ENCODE measurements at places on chromosomes 16 and 17. TPM values are rescaled to one million over a fixed set of nuclear protein-coding genes. Genes with fewer than 3 reads are reported as not detected.

The ZG16B gene
- total RNA-seq = 6.9 TPM

The CDH11 gene
- 0.33 TPM for total RNA-seq

The KRT36 gene
- total RNA-seq = not detected

The TAC4 gene
- total RNA-seq = not detected

The TBC1D3B gene
- total RNA-seq = 12.5 TPM

The WSCD1 gene
- 0.44 TPM for total RNA-seq

The SLC16A13 gene
- 11.1 TPM for total RNA-seq

The NAGS gene
- total RNA-seq = 1.6 TPM

DNA sequence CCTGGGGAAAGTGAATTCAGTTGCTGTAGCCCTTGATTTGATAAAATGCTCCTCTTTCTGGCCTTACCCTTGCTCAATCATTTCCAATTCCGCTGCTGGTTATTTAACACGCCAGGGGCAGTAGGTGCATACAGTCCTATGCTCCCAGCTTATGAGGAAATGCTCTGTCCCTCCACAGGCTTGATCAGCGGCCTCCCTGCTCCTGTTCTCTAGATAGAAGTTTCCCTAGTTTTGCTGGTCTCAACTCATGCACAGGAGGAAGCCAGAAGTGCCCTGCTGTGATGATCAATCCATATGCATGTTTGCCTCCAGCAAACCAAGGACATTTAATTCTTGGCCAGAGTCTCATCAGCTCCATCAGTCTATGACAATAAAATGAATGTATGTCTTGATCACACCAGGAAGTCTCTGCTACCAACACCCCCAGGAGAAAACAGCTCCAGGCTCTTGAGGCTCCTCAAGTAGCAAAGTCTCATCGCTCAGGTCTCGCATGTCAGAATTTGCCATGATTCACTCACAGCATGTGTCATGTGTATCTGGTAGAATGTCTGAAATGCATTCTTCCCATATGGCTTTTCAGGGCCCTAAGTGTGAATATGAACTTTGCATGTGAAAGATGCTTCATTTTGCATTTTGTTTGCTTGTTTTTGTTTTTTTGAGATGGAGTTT, 208.9 kb downstream of the CDH13 start:
- no peaks in the 10 kb centered on the region for H3K36me3 ChIP-seq
- no peaks in the 10 kb centered on the region for H3K27me3 ChIP-seq
- no peak for DNase-seq
- no peak overlapping the region for H3K27ac ChIP-seq
- H3K4me3 ChIP-seq = no peak overlapping the region

DNA sequence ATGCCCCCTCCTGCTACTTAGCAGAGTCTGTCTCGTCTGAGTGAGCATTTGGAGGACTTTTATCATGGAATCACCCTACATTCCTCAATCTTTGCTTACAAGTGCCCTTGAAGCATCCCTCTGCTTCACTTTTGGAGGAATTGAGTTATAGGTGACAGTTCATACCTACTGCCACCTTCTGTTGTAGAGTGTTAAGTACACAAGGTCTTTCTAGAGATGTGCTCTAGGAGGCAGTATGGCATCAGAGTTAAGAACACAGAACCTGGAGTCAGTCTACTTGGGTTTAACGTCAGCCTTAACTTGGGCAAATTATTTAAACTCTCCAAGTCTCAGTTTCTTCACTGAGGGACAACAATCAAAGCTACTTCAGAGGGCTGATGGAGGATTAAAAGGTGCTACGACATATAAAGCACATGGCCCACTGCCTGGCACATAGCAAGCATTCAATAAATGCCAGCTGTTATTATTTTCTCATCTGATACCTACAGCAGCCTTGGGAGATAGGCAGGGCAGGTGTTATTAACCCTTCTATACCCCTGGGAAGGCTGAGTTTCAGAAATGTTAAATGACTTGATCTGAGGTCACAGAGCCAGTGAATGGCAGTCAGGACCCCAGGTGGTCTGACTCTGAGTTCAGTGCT, 62.2 kb downstream of the UTP18 start:
- no peaks in the 10 kb centered on the region for H3K36me3 ChIP-seq
- no peak overlapping the region for H3K27ac ChIP-seq
- DNase-seq = peak; percentile 51
- H3K27me3 ChIP-seq = peaks cover 43% of the 10 kb centered on the region
- H3K4me3 ChIP-seq = no peak overlapping the region

GRCh38 chr16:84225571-84225970, 14.2 kb downstream of the KCNG4 start:
- peaks cover 4% of the 10 kb centered on the region for H3K36me3 ChIP-seq
- H3K4me1 ChIP-seq = no peaks in the 10 kb centered on the region
- DNase-seq = no peak
- H3K27me3 ChIP-seq = peaks cover 1% of the 10 kb centered on the region

DNA sequence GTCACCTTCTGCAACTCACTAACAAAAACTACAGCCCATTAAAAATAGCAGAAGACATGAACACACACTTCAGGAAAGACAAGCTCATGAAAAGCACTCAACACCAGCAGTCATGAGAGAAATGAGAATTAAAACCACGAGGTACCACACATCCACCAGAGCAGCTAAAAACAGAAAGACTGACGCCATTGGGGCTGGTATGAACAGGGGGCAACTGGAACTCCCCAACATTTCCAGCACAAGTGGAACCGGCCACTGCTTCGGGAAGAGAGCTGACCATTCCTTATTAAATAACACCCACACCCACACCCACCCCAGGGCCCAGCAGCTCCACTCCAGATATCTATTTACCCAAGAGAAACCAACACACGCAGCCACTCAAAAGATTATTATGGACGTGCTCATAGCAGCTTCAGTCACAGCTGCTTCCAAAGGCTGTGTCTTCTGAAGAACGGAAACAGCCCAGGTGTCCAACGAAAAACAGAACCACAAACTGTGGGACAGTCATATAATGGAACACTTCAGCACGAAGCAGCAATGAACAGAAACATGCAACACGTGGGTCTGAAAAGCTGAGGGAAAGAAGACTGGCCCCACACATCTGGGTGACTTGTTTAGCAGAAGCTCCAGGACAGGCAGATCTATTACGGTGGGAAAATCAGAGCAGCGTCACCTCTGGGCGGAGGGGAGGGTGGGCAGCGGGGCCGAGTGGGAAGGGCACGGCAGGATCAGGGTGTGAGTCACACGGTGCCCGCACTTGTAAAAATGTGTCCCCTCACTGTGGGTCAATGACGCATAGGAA, 41.1 kb downstream of the KLHDC4 start:
- H3K27ac ChIP-seq = no peak overlapping the region
- DNase-seq = no peak
- H3K4me1 ChIP-seq = no peaks in the 10 kb centered on the region

- no peaks in the 10 kb centered on the region for H3K4me1 ChIP-seq
- H3K4me3 ChIP-seq = no peak overlapping the region
- no peaks in the 10 kb centered on the region for H3K36me3 ChIP-seq
- peaks cover 26% of the 10 kb centered on the region for H3K27me3 ChIP-seq
Measured at GRCh38 chr17:7137171-7137943, 22.7 kb upstream of the ASGR2 start.

GRCh38 chr16:27381236-27381635, 20.7 kb upstream of the IL21R start:
- no peaks in the 10 kb centered on the region for H3K36me3 ChIP-seq
- H3K27me3 ChIP-seq = no peaks in the 10 kb centered on the region
- no peak for DNase-seq
- H3K27ac ChIP-seq = no peak overlapping the region

DNA sequence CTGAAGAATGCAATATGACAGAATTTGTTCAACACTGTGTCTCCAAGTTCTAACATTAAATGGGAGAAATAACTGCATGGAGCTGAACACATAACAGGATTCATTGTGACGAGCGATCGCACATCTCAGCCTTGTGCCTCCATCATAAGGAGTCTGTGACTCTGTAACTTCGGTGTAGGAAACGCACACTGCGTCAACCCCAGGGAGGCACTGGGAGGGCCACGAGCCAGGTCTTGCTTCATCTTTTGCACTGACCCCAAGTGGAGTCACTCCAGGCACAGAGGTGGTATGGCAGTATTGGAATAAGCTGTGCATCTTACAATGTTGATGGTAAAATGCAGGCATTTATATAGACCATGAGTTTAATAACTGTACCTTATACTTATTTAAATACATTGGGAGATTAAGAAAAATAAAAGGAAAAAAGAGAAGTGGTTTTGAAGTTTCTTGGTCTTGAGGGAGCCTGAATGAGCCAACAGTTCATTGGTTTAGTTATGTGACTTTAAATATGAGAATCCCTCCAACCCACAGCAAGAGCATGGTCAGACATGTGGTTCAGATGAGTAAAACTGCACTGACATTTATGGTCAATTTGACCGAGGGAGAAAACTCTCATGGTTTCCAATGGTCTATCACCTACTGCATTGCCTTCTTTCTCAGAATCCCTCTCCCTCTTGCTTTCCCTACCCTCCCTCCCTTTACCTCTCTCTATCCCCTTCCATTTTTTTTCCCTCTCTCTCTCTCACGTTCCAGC, 5.7 kb upstream of the PMP22 start:
- no peak for DNase-seq
- no peaks in the 10 kb centered on the region for H3K36me3 ChIP-seq
- H3K4me1 ChIP-seq = peaks cover 13% of the 10 kb centered on the region

DNA sequence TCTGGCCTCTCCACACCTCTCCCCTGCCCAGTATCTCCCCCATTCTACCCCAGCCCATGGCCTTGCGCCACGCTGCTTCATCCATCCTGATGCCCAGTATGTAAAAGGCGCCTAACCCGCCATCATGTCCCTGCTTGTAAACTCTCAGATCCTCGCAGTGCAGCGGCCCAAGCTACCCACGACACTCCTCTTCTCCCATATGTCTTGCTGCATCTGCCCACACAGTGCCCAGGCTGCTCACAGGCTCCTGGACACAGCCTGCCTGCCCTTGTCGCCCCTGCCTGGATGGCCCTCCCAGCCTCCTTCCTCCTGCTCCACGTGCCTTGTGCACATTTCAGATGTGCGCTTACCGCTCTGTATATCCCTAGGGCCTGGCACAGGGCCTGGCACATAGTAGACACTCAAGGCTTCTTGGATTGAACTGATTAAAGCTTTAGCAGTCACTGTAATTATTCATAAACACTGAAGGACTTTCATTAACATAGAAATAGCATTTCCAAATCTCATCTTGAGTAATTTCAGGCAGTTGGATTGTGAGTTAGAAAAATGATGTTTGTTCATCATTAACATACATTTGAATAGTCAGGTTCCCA, 129.1 kb downstream of the CLEC16A start:
- H3K36me3 ChIP-seq = peaks cover 31% of the 10 kb centered on the region
- H3K27me3 ChIP-seq = no peaks in the 10 kb centered on the region
- H3K27ac ChIP-seq = peak overlapping the region; percentile 2
- no peak overlapping the region for H3K4me3 ChIP-seq
- DNase-seq = no peak

DNA sequence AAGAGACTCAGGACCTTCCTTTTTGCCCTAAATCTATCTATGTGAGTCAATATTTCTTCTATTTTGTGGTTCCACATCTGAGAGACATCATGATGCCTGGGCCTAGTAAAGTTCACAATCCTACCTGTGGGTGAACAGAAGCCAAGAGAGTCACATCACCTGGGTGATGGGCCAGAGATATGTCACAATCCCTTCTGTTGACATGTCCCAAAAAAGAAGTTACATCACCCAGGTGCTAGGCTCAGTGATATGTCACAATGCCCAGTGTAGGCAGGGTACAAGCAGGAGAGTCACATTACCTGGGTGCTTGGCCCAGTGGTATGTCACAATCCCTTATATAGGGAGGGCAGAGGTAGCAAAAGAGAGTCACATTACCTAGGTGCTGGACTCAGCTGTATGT, 2101.9 kb downstream of the TP53TG3F start:
- DNase-seq = no peak
- H3K27me3 ChIP-seq = no peaks in the 10 kb centered on the region
- H3K36me3 ChIP-seq = no peaks in the 10 kb centered on the region
- H3K4me3 ChIP-seq = no peak overlapping the region
- peaks cover 10% of the 10 kb centered on the region for H3K4me1 ChIP-seq

GRCh38 chr17:63635787-63636186, 13.6 kb downstream of the MAP3K3 start:
- H3K27ac ChIP-seq = no peak overlapping the region
- no peaks in the 10 kb centered on the region for H3K4me1 ChIP-seq
- DNase-seq = no peak
- H3K27me3 ChIP-seq = no peaks in the 10 kb centered on the region
- H3K36me3 ChIP-seq = peaks cover 41% of the 10 kb centered on the region
- H3K4me3 ChIP-seq = no peak overlapping the region

GRCh38 chr16:84839956-84840355, 20.2 kb downstream of the CRISPLD2 start:
- H3K4me3 ChIP-seq = no peak overlapping the region
- H3K36me3 ChIP-seq = peaks cover 6% of the 10 kb centered on the region
- peaks cover 16% of the 10 kb centered on the region for H3K27me3 ChIP-seq
- DNase-seq = peak; percentile 68

DNA sequence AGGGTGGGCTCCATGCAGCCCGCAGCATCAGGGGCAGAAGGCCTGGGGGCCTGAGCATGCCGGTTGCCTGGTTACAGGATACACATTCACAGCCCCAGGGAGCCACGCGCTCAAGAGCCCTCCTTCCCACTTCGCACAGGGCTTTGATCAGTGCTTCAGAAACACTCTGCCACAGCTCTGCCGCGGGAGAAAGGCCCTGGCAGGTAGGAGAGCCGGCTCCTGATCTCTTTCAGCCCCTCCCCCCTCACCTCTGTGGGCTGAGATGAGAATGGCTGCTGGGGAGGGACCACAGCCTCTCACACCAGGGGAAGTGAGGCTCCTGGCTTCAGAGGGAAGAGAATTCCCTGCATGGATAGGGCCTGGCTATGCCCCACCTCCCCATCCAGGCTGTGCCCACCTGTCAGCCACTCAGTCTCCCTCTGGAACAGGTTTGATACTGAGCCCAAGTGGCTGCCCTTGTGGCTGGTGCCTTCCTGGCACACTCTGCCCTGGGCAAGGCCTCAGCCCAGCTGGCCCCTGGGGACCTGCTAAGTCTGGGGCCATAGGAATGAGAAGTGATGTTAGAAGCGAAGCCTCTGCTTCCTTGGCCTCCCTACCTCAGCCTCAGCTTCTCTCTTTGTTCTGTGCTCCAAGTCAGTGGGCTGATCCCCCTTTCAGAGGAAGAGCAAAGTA, 8.6 kb downstream of the DOK4 start:
- no peaks in the 10 kb centered on the region for H3K4me1 ChIP-seq
- no peak for DNase-seq
- no peak overlapping the region for H3K4me3 ChIP-seq

- H3K27ac ChIP-seq = peak overlapping the region; percentile 39
- H3K4me3 ChIP-seq = peak overlapping the region; percentile 68
- H3K27me3 ChIP-seq = no peaks in the 10 kb centered on the region
- DNase-seq = peak; percentile 67
Measured at GRCh38 chr16:4316864-4317531, 1.1 kb downstream of the GLIS2 start.

DNA sequence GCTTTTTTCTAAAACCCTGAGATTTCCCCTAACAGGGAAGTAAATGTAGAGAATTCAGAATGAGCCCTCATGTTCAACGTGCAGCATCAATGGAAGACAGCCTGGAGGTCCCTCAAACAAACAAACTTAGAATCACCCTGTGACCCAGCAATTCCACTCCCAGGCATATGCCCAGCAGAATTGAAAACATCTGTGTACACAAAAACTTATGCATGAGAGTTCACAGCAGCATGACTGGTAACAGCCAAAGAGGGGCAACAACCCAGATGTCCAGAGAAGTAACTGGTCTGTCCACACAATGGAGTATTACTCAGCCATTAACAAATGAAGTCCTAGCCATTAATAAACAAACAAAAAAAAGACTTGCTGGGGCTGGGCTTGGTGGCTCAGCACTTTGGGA, 252.7 kb downstream of the PARN start:
- no peak overlapping the region for H3K27ac ChIP-seq
- H3K4me3 ChIP-seq = no peak overlapping the region
- H3K4me1 ChIP-seq = peaks cover 22% of the 10 kb centered on the region
- peaks cover 12% of the 10 kb centered on the region for H3K36me3 ChIP-seq
- H3K27me3 ChIP-seq = no peaks in the 10 kb centered on the region
- no peak for DNase-seq

Measured in MCF 10A (cell line).